ENCODE measurements at places on chromosomes 7 and 10.

GRCh38 chr7:22577470-22578001, 77.5 kb upstream of the STEAP1B start:
- no peak for DNase-seq

GRCh38 chr10:24133835-24134234, 75.1 kb upstream of the KIAA1217 start:
- no peak for DNase-seq

- DNase-seq = no peak
Measured at GRCh38 chr7:155731380-155731779, 80.9 kb downstream of the SHH start.

DNA sequence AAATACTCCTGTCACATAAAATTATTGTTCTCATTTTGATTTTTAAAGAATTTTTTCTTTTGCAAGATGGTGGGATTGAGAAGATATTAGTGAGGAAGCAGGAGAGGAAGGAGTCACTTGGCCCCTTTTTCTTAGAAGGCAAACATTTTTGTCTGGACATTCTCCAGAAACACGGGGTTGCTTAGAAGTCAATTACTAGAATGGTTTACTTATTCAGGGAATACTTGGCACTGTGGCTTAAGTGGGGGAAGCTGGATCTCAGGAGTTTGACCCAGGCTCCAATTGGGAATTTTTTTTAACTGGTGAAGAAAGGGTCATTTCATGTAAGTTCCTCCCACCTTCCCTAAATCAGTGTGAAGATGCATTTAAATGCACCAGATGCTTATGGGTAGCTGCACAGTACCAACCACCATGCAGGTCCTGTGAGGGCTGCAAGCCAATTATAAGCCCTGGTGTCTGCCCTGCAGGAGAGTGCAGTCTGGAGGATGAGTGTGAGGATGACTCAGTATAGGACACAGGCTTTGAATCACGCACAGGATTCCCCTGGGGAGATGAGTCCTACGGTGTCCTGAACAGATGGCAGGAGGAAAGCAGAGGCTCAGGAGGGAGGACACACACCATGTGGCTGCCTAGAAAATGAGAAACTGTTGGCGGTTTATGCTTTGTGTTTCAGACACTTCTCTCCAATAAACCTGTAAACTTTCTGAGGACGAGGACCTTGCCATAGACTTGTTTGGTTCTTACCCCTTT, 299.1 kb downstream of the PLXNA4 start:
- no peak for DNase-seq

DNA sequence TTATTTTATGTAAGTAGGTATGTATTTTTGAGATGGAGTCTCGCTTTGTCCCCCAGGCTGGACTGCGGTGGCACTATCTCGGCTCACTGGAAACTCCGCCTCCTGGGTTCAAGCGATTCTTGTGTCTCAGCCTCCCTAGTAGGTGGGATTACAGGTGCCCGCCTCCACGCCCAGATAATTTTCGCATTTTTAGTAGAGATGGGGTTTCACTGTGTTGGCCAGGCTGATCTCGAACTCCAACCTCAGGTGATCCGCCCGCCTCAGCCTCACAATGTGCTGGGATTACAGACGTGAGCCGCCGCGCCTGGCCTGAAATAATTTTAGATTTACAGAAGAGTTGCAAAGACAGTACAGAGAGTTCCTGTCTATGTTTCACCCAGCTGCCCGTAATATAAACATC, 37.5 kb downstream of the PFKFB3 start:
- DNase-seq = no peak

- no peak for DNase-seq
Measured at GRCh38 chr7:7122033-7122478, 60.3 kb upstream of the C1GALT1 start.

GRCh38 chr10:36448760-36449691, 676.4 kb upstream of the ANKRD30A start:
- DNase-seq = no peak

DNA sequence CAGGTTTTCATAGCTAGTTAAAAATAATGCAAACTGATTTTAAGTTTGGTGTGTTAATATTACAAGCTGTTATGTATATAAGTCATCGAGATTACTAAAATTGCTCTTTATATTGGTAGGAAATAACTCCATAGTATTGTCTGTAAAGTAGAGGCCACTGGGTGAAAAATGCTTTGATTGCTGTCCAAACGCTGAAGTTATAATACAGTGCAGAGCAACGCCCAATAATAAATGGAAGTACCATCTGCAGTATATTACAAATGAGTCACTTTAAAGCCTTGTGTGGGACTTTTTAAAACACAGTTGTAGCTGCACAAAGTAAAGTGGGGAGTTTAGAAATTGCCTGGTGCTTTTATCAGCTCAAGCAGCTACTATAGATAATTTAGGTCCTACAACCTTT, 196.1 kb downstream of the NXPH1 start:
- no peak for DNase-seq

DNA sequence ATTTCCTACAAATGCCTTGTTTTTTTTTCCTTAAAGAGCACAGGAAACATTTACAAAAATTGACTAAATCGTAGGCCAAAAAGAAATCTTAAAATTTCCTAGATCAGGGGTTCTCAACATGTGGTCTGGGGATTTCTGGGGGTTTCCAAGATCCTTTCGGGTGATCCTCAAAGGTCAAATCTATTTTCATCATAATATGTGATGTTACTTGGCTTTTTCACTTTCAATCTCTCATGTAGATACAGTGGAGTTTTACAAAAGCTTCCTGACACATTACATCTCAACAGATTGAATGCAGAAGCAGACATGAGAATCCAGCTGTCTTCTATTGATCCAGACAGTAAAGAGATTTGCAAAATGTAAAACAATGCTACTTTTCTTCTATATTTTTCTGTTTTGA, 497.3 kb downstream of the INHBA start:
- no peak for DNase-seq

DNA sequence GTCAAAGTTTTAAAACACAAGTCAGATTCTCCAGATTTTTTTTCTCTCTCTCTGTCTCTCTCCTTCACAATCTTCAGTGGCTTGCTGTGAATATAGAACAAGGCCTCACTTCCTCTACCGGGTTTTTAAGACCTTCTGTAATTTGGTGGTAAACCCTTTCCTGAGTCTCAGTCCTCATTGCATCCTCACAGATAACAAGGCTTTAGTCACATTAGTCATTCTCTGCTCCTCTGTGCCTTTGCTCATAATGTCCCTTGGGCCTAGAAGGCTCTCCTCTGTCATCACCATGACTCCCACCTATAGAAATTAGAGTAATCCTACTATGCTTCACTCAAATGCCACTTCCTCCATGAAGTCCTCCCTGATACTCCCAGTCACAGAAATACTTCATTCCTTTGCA, 172.7 kb upstream of the HPS1 start:
- DNase-seq = no peak

GRCh38 chr10:88067737-88068136, 204.3 kb downstream of the PTEN start:
- DNase-seq = no peak

Data from NAMALWA (cell line).